ENCODE measurements at places on chromosomes 12 and 14.

DNA sequence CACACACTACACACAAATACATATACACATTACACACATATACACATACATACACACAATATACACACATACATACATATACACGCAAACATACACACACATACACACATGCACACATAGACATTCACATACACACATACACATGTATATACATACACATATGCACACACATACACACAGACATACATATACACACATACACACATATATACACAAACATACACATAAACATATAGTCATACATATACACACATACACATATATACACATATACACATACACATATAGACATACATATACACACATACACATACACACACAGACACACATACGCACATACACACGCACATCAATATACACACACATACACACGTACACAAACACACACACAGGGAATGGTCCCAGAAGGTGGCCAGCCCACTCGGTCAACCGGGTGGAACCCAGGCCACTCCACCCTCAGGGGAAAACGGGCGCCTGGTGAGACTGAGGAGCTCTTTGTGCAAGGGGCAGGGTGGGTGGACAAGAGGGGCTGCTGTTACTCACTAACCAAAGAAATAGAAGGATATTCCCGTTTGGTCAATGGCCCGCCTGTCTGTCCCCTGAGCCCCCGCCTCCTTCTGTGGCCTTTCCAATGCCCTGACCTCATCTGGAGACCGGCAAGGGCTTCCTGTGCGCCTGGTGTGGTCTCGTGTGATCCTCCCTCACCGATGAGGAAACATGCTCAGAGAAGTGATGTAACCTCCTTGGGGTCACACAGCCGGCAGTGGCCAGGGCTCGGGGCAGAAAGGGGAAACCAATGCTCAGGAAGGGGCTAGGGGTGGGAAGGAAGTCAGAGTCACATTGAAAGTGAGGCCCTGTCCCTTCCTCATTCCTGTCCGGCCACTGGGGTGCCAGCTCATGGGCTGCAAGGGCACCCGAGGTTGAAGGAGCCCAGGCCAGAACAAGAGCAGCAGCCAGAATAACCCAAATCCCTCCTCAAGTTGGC is 5.3 kb downstream of the TRPV4 start:
- DNase-seq = no peak

DNA sequence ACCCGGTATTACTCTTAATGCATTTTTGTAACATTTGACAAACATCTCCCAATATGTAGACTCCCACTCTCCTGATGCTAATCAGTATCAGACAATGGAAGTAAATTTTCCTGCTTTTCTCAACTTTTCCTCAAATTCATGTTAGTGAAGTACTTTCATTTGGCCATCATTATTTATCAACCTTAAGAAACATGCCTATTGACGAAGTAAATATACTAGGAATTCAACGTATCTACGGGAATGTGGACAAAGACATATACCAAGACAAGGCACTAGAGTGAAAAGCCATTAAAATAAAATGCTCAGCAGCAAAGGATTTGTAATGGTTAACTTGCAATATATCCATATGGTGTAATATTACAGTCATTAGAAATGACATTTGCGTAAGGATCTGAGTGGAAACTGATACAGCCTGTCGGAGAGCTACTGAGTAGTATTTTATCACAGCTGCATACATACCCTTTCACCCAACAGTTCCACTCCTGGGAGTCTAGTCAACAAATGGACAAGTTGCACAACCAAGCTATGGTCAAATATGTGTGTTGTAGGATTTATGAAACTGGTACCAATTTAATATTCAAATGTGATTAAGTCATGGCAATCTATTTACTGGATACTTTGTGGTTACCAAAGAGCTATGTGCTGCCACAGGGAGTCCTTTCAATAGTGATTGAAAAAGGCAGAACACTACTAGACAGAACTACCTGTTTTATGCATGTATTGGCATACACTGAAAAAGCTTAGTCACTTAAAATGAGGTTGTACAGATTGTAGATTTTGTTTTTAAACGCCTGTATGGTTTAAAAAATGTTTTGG is 26.5 kb downstream of the NUDT4 start:
- no peak for DNase-seq

GRCh38 chr12:52146089-52146821 is 45.6 kb downstream of the KRT80 start:
- no peak for DNase-seq

GRCh38 chr12:126488806-126489205 is 1423.6 kb downstream of the AACS start:
- no peak for DNase-seq

- DNase-seq = peak; percentile 64
These were observed 46.0 kb upstream of the PLBD1 start for GRCh38 chr12:14613718-14614117.

- DNase-seq = no peak
These were observed 45.4 kb upstream of the GALNT9 start for GRCh38 chr12:132374612-132375445.

DNA sequence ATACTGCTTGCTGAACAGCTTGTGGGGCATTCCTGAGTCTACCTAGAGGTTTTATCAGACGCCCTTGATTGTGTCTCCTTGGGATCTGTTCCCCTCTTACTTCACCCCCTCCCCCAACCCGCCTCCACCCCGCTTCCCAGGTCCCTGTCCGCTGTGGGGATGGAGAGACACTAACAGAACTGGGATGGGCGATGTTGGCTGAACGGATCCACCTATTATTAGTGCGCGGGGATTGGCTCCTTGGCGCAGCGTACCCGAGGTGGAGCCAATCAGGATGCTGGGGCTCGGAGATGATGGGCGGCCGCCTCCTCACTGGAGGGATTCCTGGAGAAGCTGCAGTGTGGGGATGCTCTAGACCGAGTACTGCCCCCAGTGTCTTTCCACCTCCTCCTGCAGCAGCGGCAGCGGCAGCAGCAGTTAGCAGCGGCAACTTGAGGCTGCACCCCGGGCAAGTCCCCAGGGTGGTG is at the start of gene SYT1:
Gene SYT1 (plus strand): TSS at position 372 of the 467 bp plus-strand sequence.
- DNase-seq = peak; percentile 16

- DNase-seq = peak; percentile 46
These were observed 26.2 kb upstream of the CHPT1 start for GRCh38 chr12:101671157-101671791.

Data from germinal center (tissue), 1 donor.